ENCODE measurements at places on chromosomes 2 and 18.

GRCh38 chr2:239298116-239298804 is 102.6 kb downstream of the HDAC4 start:
- peak; percentile 60 for DNase-seq

GRCh38 chr18:67901573-67901972 is 385.1 kb upstream of the DSEL start:
- DNase-seq, result no peak

- DNase-seq, result no peak
Measured at GRCh38 chr2:240275386-240275785, 134.9 kb upstream of the OTOS start.

DNA sequence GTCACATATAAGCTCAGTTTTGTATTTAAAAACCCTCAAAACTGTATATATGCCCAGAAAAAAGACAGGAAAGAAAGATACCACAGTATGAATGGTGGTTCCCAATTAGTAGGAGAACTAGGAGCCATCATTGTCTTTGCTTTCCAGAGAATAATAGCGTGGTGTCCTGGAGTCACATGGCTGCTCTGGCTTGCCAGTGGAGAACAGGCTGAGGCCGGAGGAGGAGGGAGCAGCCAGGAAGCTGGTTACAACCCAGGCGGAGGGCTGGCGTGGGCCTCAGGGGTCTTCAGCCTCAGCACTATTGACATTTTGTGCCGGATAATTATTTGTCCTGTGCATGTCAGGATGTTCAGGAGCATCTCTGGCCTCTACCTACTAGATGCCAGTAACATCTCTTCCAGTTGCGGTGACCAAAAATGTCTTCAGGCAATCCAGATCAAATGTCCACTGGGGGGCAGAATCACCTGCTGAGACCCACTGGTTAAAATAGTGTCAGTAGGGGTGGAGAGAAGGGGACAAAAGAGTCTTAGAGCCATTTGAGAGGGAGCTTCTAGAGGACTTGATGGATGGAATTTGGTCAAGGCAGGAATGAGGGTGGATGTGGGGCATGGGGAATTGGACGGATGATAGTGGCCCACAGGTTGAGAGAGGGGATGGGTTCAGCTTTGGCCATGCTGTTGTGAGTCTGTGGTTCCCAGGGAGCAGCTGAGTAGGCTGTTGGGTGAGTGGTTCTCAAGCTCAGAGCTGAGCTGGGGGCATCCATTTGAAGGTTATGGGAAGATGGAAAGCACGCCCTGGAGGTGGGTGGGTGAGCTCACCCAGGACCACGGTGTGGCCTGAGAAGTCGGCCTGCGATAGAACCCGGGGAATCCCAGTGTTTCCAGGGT is 144.9 kb downstream of the AGAP1 start:
- DNase-seq, result no peak

DNA sequence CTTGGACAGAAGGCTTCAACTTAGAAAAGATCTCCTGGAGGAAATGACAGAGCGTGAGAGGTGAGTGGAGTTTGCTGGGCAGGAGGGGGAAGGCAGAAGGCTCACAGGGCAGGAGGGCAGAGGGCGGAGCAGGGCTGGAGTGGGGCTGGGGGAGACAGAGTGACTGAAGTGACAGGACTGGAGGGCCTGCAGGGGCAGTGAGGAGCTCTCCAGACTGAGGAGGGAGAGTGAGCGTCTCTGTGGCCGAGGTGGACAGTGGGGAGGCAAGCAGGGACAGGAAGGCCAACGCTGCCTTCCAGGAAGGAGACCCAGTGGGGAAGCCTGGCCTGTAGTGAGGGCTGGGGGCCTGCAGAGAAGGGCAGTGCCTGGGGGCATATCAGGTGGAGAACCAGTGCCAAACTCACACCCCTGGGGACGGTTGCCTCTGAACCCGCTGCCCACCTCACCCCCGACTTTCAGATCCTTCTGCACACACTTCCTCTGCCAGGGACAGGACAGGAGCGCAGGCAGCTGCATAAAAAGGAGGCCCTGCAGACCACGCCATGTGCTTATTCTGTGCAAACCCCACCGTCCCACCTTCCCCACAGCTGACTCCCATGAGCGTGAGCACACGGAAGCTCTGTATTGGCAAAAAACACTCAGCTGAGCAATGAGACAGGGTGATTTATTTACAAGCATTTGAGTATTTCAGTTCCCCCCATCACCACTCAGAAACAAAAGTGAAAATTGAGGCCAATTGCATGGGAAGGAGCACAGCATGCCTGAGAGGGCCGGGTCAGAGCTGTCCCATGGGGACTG is 244.3 kb downstream of the FAM210A start:
- no peak for DNase-seq

DNA sequence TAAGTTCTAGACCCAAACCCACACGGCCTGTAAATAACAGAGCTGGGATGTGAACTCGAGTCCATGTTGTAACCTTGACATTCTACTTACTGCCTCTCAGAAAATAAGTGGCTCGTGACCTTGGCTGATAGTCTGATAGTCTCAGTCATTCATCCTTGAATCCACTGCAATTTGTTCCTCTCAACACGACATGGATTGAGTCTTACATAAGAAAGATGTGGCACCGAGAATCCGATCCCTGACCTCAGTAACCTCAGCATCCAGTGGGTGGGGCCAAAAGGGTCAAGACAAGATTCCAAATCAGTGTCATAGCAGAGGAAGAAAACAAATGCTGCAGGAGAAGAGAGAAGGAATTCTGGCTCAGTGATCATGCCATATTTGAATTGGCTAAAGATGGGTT is 97.6 kb downstream of the MAPRE2 start:
- DNase-seq, result no peak

DNA sequence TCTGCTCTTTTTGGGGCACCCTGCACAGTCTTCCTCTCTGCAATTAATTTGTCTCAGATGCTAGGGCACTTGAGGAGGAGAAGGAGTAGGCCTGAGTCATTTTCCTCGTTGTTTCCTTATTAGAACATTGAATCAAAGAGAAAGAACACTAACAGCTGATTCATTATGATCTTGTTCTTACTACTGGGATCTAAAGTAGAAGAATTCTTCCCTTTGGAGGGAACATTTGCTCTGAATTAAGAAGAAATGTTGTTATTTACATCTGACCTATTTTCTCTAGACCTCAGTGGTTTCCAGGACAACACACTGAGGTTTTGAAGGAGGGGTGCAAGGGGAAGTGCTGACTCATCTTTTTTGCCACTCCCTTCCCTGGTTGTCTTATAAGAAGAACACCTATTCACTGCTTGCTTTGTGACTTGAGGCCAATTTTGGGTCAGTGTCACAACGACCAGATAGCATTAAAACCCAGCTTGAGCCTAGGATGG is 24.3 kb upstream of the STAT1 start:
- no peak for DNase-seq

GRCh38 chr2:172098287-172098649 is 4.4 kb downstream of the DLX2 start:
- no peak for DNase-seq

- DNase-seq, result no peak
Measured at GRCh38 chr2:61536180-61536571, 2.0 kb downstream of the XPO1 start.

- DNase-seq, result no peak
Measured at GRCh38 chr2:7071916-7072556, 154.8 kb downstream of the RNF144A start.

DNA sequence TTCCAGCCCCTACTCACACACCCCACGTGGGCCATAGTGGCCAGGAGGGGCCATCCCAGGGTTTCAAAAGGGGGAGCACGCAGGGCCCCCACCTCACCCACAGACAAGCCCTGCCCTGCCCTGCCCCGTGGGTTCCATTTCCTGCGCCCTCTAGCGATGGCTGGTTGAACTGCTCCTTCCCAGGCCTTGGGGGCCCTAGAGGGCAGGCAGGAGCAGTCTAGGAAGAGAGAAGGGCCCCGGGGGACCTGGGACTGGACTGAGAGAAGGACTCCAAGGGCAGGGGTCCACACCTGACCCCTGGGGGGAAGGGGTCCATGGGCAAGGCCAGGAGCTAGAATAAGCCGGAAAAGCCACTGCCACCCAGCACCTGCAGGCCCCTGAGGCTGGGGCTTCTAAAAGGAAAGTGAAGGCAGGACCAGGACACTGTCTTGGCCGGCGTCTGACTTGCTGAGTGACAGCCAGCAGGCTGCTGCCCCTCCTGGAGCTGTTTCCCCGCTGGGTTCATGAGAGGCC is 10.1 kb downstream of the CYP26B1 start:
- DNase-seq, result peak; percentile 29

DNA sequence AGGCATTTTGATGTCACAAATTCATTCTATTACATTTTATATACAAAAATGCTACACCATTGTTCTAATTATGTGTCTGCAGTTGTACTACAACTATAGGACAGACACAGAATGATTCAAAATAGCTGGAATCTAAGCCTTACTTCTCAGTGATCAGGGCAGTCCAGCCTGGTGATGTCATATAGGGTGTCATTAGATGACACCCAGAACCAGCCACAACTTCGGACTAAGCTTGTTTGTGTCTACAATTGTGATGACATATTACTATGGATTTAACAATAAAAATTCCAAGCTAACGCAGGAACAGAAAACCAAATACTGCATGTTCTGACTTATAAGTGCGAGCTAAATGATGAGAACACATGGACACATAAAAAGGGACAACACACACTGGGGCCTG is 31.0 kb downstream of the M1AP start:
- DNase-seq, result no peak

DNA sequence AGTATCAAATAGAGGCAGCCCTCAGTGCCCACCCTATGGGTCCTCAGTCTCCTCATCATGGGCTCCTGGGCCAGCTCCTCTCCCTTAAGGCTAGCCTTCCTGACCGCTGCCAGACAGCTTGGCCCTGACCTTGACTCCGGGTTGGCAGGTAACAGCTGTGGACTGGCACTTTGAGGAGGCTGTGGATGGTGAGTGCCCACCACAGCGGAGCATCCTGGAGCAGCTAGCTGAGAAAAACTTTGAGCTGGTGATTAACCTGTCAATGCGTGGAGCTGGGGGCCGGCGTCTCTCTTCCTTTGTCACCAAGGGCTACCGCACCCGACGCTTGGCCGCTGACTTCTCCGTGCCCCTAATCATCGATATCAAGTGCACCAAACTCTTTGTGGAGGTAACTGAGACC is 19.0 kb downstream of the CAD start:
- no peak for DNase-seq

DNA sequence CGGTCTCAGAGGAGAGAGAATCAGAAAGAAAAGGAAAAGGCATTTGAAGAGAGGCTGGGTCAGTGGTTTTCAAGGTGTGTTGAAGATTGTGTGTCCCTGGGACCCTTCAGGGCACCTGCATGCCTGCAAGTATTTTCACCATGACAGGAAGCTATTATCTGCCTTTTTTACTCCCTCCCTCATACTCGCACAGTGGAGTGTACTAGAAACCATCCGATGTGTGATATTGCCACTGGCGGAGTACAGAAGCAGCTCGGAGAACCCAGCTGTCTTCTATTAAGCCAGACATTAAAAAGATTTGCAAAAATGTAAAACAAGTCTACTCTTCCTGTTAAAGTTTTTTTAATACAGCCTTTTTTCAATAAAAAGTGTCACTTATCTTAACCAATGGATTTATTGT is 33.7 kb upstream of the RFX8 start:
- no peak for DNase-seq

- DNase-seq, result no peak
Measured at GRCh38 chr2:201128033-201128432, 12.1 kb downstream of the CFLAR start.

GRCh38 chr18:75829091-75829490 is 401.6 kb upstream of the SMIM21 start:
- no peak for DNase-seq

DNA sequence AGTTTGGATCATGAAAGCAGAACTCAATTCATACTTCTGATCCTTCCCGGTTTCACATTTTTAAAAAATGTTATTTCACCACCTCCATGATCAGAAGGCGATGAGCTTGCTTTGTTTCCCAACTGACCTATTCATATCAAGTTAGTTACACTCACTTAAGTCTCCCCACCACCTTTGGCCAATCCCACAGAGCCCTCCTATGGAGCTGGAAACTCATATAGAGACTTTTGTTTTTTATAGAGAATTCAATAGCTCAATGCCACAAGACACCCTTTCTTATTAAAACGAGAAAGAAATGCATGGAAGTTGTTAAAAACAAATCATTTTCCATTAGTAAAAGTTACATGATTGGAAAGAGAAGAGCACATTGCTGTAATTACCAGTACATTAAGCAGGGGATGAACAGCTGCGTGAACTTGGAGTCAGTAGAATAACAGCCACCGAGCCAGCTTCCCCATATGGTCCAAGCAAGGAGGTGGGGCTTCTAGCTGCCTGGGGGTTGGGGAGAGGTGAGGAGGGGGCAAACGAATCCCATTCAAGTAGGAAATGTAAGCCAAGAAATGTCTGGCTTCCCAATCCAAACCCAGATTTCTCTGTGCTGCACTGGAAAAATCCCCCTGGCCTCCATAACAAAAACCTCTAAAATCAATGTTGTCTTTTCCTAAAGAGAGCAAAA is 614.5 kb downstream of the IRS1 start:
- DNase-seq, result no peak

- DNase-seq, result no peak
Measured at GRCh38 chr2:104163611-104164130, 690.2 kb upstream of the POU3F3 start.

- no peak for DNase-seq
Measured at GRCh38 chr2:29655391-29656086, 265.8 kb downstream of the ALK start.

- no peak for DNase-seq
Measured at GRCh38 chr2:188449561-188449960, 157.9 kb downstream of the GULP1 start.

GRCh38 chr18:48867978-48868377 is 82.8 kb downstream of the SMAD7 start:
- no peak for DNase-seq

DNA sequence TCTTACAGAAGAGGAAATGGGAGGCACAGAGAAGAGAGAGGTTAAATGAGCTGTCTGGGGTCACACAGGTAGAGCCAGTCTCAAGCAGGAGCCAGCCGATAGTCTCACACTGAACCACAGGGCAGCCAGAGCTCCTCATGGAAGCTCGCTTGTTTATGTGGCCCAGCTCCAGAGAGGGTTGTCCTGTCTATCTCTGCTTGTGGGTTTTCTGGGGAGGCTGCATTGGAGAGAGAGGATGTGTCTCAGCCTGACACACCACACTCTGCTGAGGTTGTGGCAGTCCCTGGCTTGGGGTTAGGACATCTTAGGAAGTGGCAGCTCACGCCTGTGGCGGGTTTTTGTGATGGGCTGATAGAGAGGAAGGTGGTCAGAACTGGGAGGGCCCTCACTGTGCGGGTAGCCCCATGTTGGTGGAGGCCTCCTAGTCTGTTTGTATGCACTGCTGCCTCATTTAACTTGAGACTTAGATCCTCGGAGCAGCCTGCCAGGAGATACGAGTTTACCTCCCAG is 52.3 kb downstream of the TCF7L1 start:
- no peak for DNase-seq

- DNase-seq, result no peak
Measured at GRCh38 chr2:101064505-101064867, 62.4 kb downstream of the RPL31 start.

GRCh38 chr2:127737892-127738291 is 36.6 kb downstream of the SFT2D3 start:
- DNase-seq, result no peak

GRCh38 chr2:37650548-37651093 is 20.8 kb downstream of the CDC42EP3 start:
- no peak for DNase-seq

GRCh38 chr18:22451796-22452195 is 34.1 kb upstream of the CTAGE1 start:
- no peak for DNase-seq

Data from activated T-helper 9 cell treated with anti-CD3 and anti-CD28 coated beads, Interleukin-2, amount 50 U/mL, for 16 hours (primary cell).